ENCODE measurements at places on chromosomes 7 and 10.

- no peak for DNase-seq
Measured at GRCh38 chr7:42189535-42189934, 47.5 kb downstream of the GLI3 start.

GRCh38 chr7:2005786-2006185 is 227.0 kb downstream of the MAD1L1 start:
- DNase-seq: no peak

DNA sequence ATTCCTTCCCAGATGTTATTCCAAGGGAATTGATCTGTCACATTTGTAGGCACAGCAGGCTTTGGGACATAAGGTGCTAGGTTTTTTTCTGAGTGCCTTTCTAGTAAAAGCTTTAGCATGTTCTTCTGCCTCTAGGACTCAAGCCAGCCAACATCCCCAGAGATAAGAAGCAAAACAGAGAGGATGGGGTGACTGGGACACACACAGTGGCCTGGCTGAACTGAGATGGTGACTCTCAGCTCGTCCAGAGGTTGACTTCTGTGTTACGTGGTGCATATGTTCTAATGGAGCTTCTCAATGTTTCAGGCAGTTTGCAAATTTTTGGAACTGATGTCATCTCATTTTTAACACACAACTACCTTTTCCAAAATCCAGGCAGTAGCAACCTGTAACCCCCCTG is 188.1 kb upstream of the CELF2 start:
- no peak for DNase-seq

GRCh38 chr7:107212725-107213124 is 43.9 kb downstream of the HBP1 start:
- DNase-seq: no peak

GRCh38 chr10:74150204-74150989 is at the start of gene AP3M1:
TSS of gene AP3M1 (minus strand) at chr10:74150828. CDS start at chr10:74138379, 12,449 bp downstream.
- peak; percentile 84 for DNase-seq

DNA sequence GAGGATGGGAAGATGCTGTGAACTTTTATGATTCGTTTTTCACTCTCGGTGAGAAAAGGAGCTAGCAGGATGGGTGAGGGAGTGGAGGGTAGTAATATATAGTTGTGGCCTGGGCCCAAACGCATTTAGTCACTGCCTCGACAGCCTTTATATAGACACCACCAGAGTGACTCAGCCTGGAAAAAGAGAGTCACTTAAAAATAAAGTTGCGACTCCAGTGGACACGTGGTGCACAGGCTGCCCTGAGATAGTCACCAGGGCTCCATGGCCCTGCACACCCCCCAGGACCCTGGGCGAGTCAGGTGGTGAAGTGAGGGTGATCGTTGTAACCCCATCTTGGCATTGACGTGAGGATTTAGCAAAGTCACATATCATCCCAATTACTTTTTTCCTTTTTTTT is 106.7 kb downstream of the CUX1 start:
- no peak for DNase-seq

All from hypothalamus (tissue), 51 donors.